Smooth muscle cell of the brain vasculature (primary cell): ENCODE measurements at places on chromosomes 12 and 14.

DNA sequence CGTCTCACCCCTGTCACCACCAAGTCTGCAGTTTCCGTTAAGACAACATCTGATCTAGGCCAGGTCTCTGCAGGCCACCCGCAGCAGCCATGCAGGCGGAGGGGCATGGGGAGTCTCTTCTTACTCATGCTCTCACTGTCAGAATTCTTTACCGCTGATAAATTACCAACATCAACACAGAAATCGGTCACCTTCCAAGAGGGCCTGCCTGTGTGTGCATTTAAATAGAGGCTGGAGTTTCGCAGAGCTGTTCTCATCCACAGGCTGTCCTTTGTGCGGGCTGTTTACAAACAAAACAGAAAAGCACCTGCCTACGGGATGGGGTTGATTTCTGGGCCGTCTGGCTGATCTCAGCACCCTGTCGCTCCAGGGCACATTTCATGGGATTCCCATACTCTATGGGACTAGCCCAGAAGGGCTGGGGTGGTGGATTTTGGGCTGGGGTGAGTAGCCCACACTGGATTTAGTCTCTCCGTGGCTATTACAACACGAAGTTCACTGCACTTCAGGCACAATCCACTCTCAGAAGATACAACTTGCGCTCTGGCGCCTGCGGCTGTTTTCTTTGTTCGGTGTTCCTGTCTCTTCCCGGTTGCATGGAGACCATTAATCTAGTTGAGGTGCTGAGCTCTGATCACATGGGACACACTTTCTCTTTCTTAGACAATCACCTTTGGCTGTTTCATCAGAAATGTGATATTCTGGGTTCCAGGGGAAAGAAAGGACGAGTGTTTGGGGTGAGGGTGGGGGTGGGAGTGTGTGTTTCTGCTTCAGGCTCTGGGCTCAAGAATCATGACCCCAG lies 331.1 kb downstream of the GLT1D1 start:
- no peak for DNase-seq

- no peak for DNase-seq
Observed at GRCh38 chr14:96212896-96213295, 8.3 kb downstream of the BDKRB2 start.

GRCh38 chr14:51394384-51394783 lies 154.3 kb downstream of the TMX1 start:
- DNase-seq: no peak

- no peak for DNase-seq
Observed at GRCh38 chr12:13811061-13811460, 170.3 kb downstream of the GRIN2B start.

DNA sequence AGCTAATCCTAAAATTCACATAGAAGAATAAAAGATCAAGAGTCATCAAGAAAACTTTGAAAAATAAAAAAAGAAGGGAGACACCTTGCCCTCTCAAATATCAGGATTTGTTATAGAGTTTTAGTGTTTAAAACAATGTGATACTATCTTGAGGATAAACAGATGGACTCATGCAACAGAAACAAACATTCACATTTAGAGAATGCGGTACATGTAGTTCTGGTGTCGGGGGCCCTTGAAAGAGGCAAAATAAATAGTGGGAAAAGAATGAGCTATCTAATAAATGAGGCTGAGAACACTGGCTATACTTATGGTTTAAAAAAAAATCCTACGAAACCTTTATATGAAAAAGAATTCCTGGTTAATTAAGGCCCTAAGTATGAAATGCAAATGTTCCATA lies 127.7 kb downstream of the LLPH start:
- DNase-seq: no peak

DNA sequence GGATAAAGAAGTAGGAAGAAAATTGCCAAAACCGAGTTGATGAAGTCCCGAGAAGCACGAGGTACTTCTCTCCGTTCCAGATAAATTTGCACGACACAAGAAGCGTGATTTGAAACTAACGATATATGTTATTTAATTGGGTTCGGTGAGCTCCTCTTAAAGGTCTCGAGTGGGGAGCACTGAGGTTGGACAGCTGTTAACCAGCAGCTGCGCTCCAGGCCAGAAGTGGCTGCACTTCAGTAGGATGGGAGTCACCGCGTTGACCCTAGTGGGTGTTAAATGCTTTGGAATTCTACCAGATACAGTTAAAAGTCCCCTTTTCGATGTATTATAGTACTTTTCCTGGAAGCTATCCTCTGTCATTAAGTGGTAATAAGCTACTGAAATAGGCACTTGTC lies 953 bp upstream of the DCAF5 start:
- no peak for DNase-seq

DNA sequence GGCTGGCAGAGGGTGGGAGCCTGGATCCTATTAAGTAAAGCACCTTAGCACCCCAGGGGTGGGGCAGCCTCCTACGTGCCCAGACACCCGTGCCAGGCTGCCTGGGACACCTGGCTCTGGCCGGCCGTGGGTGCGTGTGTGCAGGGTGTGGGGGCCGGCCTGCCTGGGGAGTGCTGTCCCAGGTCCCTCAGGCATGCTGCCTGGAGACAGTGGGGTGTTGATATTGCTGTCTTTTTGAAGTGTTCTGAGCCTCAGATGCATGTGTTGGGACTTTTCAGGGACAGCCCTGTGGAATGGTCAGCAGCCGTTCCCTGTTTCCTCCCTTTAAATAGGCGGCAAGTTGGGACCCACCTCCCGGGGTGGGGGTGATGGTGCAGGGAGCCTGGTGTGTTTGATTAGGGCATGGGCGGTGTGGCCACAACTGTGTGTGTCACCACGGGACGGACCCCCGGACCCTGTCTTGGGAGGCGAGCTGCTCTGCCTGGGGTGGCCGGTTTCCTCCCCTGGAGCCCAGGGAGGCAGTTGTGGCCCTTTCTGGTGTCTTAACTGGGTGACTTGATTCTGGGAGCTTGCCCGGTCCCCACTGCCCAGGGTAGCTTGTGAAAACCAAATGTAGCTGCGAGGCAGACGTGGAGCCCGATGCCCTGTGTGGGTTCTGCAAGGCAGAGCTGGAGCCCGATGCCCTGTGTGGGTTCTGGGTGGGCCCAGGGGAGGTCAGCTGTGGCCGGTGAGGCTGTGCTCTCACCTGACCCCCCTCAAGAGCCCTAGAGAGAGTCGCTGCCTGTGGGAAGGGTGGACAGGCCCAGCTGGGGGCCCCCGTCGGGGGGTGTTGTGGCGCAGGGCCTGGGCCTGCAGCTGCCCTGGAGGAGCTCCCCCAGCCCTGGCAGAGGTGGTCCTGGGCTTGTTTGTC lies 8.2 kb downstream of the ULK1 start:
- no peak for DNase-seq

DNA sequence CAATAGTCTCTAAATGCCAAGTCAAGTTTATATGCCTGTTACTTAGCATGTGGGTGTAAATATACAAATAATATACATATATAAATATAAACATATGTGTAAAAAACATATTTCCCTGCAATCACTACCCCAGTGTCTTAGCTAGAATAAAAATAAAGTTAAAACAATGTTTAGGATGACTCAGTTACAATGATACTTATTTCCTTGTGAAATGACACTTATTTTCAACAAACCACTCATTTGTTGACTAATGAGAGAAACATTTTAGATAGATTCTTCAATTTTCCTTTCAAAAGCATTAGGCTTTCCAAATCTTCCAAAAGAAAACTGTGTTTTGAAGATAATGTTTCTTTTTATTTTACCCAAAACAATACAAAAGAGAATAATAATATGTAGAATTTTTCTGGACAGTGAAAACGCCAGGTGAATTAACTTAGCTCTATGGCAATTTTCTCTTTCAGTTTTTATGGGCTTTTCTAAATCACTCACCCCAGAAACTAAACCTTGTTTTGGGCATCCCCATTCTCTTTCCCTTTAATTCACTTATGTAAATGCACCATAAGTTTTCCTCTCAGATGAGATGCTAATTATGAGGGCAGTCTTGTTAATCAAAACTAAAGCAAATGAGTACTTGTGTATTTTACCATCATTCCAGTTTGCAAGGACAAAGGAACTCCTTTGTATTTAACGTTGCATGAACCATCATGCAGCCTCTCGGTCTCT lies 465.9 kb downstream of the BCAT1 start:
- no peak for DNase-seq

GRCh38 chr12:115337693-115338543 lies 653.9 kb upstream of the TBX3 start:
- peak; percentile 71 for DNase-seq

DNA sequence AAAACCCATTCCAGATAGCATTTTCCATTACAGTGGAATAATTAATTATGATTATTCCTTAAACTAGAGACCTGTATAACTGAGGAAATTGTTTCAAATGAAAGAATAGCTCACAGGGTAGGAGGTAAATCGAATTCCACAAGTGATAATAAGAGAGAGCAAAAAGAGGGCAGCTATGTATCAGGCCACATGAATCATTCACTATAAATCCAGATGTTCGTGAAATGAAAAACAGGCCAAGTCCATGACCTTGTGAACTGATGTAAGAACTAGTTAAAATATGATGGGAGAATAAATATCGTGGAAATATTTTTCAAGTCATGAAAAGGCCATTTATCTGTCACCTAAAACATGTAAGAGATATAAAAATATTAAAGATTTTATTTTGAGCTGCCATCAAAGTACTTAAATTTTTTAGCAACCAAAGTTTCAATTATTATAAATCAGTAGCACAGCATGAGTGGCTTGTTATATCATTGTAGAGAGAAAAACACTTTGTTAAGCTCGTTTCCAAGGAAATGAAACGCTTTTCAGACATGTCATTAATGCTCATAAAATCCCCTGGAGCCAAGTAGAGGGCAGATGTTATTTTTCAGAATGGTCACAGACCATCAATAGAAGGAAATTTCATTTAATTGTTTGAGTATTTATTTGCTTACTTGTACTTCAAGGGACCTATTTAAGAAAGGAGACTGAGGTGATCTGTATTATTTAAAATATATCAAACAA lies 120.6 kb upstream of the CDKN3 start:
- no peak for DNase-seq

DNA sequence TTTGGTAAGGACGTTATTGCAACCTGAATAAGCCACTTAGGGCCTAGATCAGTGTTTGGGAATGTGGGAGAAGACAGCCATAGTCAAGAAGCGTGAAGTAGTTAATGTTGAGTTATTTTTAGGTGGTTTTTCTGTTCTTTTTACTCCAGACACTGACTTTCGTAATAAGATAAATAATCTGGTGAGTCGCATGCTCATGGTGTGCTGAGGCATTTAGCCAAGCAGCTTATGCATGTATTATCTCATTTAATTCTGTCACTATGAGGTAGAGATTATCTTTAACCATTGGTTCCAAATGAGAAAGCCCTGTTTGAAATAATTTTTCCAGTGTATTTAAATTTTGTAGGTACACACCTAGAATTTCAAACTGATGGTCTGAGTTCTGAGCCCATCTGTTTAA lies 67.3 kb downstream of the RCOR1 start:
- DNase-seq: no peak

DNA sequence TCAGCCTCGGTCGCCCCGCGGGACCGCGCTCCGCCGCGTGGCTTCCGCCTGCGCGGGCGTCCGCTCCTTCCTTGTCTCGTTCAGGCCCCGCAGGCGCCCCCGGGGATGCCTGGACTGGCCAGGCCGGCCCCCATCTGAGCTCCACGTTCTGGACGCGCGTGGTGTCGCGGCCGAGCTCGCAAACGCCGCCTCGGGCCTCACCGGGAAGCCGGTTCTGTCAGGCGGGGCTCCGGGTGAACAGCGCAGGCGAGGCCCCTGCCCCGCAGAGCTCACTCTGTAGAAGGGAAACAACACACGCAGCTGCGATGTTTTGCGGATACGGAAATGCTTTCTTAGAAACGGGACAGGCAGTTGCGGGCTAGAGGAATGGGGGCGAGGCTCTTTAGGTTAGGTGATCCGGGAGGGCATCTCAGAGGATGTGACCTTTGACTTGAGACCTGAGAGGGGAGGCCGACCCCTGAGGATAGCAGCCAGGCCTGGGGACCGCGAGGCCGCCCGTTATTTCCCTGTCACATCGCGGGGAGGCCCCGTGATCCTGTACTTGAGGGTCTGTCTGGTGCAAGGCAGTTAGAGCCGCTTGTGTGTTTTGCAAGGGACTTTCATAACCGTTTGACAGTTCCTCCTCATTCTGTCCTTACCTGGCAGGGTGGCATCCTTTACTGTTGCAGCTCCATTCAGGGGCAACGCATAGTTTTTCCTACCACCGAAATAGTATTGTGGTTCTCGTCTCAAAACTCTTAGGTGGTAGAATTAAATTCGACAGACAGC lies 584 bp downstream of the VRK1 start:
- DNase-seq: no peak

- no peak for DNase-seq
Observed at GRCh38 chr14:75069811-75070145, 337 bp downstream of the ZC2HC1C start.

- no peak for DNase-seq
Observed at GRCh38 chr12:53976172-53976822, 1.5 kb upstream of the HOTAIR start.

DNA sequence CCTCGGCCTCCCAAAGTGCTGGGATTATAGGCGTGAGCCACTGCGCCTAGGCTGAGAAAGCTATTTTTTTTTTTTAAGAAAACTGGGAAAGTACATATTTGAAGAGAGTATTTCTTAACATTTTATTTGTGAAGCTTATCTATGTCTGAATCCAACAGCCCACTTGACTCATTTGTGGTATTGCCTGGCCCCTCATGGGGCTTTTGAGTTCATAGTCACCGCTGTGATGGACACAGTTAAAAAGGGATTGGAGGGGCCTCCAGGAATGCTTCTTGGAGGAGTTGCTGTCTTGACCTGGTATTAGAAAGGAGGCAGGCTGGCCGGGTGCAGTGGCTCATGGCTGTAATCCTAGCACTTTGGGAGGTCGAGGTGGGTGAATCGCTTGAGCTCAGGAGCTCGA lies 26.5 kb downstream of the BCL7A start:
- DNase-seq: no peak

DNA sequence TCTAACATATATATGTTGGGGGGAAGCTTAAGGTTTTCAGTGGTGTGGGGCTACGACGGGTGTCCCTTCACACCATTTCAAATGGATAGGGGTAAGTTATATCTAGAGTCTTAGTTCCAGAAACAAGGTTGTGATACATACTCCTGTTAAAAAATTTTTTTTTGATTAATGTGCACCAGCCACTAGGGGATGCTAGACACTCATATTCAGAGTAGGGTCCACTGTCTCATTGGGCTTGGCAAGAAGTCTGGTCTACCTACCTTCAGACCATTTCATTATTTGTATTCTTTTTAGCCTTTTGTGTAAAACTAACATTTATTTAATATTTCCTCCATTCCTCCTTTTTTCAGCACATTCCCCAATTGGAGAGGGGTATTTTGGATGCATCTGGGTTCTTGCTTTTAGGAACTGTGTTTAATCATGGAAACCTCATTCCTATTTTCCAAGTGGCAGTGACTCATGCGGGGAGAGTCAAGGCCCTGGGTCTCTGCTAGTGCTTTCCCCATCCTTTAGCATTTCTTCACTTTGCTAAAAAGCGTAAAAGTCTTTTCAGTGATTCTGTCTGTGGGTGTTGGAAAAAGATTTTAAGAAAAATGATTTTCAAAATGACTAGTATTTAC lies 33.4 kb downstream of the ANO4 start:
- DNase-seq: no peak
